ENCODE measurements at places on chromosomes 1 and 21.

DNA sequence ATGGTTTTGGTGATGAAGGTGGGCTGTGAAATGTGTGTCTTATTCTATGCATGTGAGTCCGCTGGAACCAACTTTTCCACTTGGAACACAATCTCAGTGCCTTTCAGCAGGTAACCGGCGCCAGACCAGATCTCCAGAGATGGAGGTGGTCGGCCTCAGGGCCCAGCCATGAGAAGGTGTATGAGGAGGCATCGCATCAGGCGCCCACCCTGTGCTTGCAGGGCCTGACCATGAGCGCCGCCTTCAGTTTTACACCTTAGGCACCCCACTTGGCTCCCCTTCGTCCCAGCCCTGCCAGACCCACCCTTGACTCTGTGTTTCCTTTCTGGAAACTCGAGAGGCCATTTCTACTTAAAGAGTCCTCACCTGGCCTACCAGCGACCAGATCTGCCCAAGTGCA lies 48.6 kb upstream of the ATF3 start:
- DNase-seq = no peak

DNA sequence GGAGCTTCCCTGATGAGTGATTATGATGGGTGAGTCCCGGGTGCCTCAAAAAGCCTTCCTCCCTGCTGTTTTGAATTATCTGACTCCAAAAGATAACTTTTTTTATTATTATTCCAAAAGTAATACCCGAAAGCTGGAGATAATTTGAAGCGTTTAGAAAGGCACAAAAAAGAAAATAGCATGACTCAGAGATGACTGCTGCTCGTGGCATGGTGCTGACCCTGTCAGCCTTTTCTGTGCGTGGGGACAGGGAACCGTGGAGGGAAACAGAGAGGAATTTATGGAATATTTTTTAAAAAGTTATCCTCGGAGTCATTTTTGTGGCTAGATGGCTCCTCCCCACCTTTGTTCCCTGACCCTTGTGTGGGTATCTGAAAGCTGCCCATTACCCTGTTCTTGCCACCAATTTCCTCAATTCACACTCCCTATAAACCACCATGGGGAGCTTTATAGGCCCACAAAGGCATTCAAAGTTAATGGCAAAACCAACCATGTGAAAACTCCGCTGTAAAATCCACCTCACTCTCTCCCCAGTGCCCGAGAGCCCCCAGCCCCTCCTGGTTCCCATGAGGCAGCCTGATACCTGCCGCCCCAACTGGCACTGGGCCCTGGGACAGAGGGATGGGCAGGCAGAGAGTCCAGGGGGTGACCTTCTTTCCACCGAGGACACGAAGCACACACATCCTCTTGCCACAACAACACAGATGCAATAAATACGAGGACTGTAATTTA lies 37.5 kb downstream of the IGSF21 start:
- no peak for DNase-seq

DNA sequence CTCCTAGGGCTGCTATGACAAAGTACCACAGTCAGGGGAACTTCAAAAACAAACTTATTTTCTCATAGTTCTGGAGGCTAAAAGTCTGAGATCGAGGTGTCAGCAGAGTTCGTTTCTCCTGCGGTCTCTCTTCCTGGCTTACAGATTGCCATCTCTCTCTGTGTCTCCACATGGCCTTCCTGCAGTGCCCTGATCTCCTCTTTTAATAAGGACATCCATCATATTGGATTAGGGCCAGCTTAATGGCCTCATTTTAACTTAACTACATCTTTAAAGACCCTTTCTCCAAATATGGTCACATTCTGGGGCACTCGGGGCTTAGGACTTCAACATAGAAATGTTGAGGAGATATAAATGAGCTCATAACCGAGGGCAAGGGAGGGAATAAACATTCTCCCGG lies 12.2 kb downstream of the C1orf74 start:
- DNase-seq = peak; percentile 36

DNA sequence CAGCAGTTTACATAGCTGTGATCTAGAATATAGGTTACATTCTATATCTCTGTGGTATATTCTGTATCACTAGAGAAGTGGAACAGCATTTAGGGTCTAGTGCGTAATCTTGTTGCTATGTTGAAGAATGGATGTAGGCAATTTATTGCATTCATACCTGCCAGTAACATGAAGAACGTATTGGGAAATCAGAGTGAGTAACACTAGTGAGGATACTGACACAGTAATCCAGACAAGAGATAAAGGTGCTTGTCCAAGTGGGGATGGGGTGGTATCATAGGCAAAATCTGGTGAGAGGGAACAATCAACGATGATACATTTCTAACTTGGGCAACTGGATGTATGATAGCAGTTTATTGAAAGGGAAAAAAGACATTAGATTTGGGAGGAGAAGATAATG lies 9.8 kb downstream of the PPP2R5A start:
- no peak for DNase-seq

DNA sequence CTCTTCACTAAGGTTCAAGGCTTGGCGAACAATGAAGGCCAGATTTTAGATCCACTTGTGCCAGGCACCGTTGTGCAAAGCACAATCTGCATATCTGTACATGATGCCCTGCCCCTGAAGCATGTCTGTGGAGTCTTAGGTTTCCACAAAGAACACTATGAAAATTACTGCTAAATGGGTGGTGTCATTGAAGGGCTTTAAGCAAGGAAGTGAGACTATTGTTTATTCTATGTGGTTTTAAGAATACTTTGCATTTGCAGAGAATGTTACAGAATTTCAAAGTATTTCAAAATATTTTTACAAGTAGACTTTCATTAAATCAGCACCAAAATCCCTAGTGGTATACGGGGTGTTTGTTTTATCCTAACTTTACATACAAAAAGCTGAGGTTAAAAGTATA lies 8.8 kb downstream of the TSEN15 start:
- DNase-seq = no peak

DNA sequence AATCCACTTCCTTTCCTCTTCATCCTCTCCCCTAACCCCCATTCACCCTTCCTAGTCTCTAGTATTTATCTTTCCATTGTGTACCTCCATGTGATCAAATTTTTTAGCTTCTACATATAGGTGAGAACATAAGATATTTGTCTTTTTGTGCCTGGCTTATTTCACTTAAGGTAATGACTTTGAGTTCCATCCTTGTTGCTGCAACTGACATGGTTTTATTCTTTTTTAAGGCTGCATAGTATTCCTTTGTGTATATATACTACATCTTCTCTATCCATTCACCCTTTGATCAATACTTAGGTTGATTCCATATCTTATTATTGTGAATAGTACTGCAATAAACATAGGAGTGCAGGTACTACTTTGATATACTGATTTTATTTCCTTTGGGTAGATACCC lies 128.7 kb downstream of the PCBP3 start:
- DNase-seq = no peak

DNA sequence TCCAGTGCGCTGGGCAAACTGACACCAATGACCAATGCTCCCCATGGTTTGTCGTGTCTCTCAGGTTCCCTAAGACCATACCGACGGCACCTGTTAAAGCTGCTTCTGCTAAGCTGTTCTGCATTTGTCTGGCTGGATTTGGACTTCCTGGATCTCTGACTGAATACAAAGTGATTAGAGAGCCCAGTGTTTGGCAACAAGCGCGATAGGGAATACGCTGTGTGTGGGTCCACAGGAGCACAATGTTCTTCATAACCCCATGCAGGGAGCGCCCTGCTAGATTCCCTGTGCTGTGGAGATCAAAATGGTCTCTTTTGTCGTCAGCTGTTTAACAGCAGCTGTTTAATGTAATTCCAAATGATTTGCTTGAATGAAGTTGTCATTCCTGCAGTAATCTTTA lies 26.0 kb upstream of the ESRRG start:
- no peak for DNase-seq

All from common myeloid progenitor, CD34-positive (primary cell).